ENCODE measurements at places on chromosomes 6 and 20. TPM values are rescaled to one million over a fixed set of nuclear protein-coding genes. Genes with fewer than 3 reads are reported as not detected.

YTHDF1 gene
- 32.8 TPM for total RNA-seq

SSTR4 gene
- total RNA-seq: not detected

CRISP2 gene
- not detected for total RNA-seq

PHACTR3 gene
- 5.5 TPM for total RNA-seq

PACRG gene
- total RNA-seq: 0.70 TPM

HLA-DQA2 gene
- 1.2 TPM for total RNA-seq

ADGRB3 gene
- total RNA-seq: 1.2 TPM

PHF10 gene
- total RNA-seq: 29.6 TPM

SIRPD gene
- not detected for total RNA-seq

UNC93A gene
- total RNA-seq: not detected

BFSP1 gene
- total RNA-seq: 0.20 TPM

NKX2-2 gene
- total RNA-seq: 1.4 TPM

CST4 gene
- not detected for total RNA-seq

GPR6 gene
- not detected for total RNA-seq

VSTM2L gene
- 1.1 TPM for total RNA-seq

TSHZ2 gene
- total RNA-seq: 4.9 TPM

ACSS1 gene
- total RNA-seq: 37.8 TPM

SPTLC3 gene
- total RNA-seq: 9.7 TPM

ECHDC1 gene
- total RNA-seq: 55.3 TPM

RIMS4 gene
- total RNA-seq: 0.56 TPM

TRAM2 gene
- 15.3 TPM for total RNA-seq

DEFB124 gene
- not detected for total RNA-seq

AHI1 gene
- total RNA-seq: 21.4 TPM

ACTL10 gene
- 3.5 TPM for total RNA-seq

UBE2C gene
- total RNA-seq: 6.8 TPM

SLC22A3 gene
- total RNA-seq: 5.0 TPM

TCF21 gene
- 6.9 TPM for total RNA-seq

MACROD2 gene
- total RNA-seq: 6.6 TPM

BHLHE23 gene
- not detected for total RNA-seq

PHACTR1 gene
- total RNA-seq: 1.5 TPM

SLC26A8 gene
- 0.50 TPM for total RNA-seq

SAMD3 gene
- 2.0 TPM for total RNA-seq

OR2J1 gene
- total RNA-seq: not detected

ADGRF4 gene
- 4.0 TPM for total RNA-seq

CDH26 gene
- 0.43 TPM for total RNA-seq

EPPIN gene
- total RNA-seq: not detected

SCGN gene
- 11.4 TPM for total RNA-seq

PNLDC1 gene
- total RNA-seq: not detected

SUPT3H gene
- total RNA-seq: 2.0 TPM

All from left colon (tissue), 2 donors.